ENCODE measurements at places on chromosomes 1 and 21.
A peak's percentile ranks its signal among the peaks of the same experiment; 100 is the strongest.

DNA sequence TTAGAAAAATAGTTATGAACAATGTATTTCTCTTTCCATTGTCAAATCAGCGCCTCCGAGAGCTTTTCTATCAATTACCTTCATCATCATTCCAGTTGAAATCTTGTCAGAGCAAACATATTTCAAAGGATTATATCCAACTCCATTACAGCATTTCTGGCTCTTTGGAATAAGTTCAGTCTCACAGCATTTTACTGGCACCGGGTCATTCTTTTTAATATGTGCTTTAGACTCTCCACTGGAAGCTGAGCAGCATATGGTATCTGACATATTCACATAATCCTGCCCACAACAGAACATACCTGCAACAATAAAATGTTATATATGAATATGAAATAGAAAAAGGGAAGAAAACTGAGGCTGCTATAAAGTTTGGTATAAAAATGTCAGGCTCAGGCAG, 222.9 kb downstream of the KCTD3 start:
- no peak for DNase-seq

DNA sequence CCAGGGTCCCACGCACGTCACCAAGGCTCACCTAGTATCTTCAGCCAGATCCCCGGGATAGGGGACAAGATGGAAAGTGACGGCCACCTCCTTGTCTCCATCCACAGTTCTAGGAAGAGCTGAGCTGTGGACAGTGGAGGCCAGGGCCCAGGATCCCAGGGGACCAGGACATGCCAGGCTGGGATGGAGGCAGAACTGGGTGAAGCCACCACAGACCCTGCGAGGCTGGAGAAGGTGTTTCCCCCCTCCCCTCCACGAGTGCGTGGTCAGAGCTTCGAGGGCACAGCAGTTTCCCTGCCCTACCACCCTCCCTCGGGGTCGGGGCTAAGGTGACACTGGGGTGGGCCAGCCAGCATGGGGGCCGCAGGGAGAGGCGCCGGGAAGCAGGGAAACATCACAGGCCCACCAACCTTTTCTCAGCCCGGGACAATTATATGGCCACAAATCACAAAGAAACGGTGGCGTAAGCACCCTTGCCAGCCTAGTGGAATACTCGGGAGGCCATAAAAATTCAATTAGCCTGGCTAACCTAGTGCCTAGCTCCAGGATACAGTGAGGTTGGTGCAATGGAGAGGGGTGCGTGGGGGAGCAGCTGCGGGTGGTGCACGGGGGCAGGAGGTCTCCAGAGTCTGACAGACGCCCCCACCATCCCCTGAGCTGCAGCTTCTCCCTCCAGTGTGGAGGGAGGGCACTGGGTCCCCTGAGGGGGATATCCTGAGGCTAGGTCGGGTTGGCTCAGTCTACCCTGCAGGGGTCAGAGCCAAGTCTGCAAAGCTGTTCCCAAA, 13.4 kb downstream of the DRAXIN start:
- no peak for DNase-seq

DNA sequence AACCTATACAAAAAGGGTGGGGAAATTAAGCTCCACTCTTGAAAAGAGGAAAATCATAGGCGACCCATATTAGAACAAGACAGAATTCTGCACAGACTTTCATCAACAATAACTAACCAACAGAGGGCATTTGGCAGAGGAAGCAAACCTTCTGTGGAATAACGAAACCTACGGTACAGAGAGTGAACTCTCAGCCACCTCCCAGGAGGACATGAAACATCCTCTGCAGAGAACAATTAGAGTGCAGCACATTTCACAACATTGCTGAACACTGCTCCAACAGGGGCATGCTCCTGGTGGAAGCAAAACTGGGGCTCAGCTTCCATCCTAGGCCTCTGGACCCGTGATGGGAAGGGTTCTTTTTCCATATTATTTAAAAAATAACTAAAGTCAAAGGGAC, 110.9 kb downstream of the KCNJ15 start:
- no peak for DNase-seq

- peak; percentile 36 for DNase-seq
Measured at GRCh38 chr1:29793101-29793546, 556.8 kb downstream of the PTPRU start.

DNA sequence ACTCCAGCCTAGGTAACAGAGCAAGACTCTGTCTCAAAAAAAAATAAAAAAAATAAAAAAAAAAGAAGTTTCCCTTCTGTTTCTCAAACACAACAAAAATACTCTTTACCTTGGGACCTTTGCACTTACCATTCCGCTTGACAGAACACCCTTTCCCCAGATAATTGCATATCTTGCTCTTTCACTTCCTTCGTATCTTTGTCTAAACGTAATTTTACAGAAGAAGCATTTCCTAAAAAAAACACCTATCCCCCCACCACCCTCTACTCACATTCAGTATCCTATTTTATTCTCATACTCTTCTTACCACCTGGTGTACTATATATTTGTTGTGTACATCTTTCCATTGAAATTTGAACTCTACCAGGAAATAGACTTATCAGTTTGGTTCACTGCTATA, 32.7 kb downstream of the ASH1L start:
- DNase-seq = no peak

DNA sequence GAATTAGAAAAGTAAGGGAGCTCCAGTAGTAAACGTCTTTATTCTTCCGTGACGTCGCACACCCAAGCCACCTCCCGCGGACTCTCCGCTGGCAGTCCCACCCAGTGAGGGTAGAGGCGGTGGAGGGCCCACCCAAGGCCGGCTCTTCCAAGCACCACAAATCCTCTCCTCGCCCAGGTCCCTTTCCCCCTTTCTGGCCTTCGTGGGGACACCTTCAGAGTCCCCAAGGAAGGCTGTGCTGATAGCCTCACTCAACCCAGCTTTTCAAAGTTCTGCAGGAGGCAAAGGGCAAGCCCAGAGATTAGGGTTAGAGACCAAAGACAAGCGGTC, 349 bp upstream of the GPN2 start:
- no peak for DNase-seq

DNA sequence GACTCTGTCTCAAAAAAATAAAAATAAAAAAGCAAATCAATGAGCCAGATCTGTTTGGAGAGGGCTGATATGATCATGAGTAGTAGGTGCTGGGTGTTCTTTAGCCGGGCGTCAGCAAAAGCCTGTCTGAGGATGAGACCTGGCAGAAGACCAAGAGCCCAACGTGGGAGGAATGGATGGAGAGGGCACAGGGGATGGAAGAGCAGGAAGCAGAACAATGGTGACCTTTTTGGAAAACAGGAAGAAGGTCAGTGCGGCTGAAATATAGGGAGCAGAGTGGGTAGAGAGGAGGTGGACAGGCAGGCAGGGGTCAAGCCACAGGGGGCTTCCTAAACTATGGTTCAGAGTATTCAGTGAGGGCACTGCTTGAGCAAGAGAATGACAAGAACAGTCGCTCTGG, 30.9 kb downstream of the VWA5B1 start:
- DNase-seq = no peak

DNA sequence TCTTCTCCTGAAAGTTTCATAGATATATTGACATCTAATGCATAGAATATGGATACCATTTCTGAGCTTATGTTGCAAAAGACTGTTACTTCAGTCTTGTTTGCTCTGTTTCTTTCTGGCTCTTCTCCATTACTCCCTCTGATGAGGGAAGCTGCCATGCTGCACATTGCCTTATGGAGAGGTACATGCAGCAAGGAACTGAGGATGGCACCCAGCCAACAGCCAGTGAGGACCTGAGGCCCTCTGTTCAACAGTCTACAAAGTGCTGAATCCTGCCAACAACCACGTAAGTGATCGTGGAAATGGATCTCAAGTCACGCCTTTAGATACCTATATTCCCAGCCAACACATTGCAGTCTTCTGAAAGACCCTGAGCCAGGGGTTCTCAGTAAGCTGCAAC, 66.6 kb upstream of the ADAMTS5 start:
- no peak for DNase-seq

- DNase-seq = no peak
Measured at GRCh38 chr1:117341123-117341522, 26.1 kb upstream of the MAN1A2 start.

- no peak for DNase-seq
Measured at GRCh38 chr1:88523854-88524528, 160.1 kb upstream of the PKN2 start.

GRCh38 chr1:93713341-93713740, 31.7 kb upstream of the BCAR3 start:
- DNase-seq = no peak

DNA sequence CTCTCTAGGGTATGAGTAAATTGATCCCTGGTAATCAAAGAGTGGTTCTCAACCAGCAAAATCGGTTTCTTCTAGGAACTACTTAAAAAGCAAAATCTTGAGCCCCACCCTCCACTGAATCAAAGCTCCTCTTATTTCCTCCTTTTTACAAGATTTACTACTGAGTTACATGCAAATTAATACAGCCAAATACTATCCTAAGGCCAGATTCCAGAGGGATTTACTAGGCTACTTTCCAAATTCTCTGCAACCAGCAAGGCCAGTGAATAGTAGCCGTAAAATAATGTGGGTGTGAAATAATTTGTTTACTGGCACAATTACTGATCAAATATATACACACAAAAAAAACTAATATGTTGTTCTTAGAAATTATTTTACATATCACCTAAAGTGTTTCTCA, 1583.8 kb downstream of the NCAM2 start:
- no peak for DNase-seq

DNA sequence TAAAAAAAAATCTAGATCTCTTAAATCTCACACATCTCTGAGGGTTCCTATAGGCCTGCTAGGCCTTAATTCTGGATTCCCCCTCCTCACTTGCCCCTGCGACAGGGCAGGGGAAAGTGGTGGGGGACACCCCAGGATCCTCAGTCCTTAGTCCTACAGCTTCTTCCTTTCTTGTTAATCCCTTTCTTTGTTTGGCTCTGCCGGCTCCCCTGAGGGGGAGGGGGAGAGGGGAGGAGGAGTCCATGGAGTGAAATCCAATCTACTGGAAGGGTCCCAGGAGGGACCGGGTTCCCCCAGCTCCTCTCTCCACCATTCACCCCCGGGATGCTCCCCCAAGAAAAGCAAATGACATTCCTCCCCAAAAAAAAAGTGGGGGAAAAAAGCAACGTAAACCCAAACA, 8.5 kb downstream of the MEX3A start:
- no peak for DNase-seq

- no peak for DNase-seq
Measured at GRCh38 chr1:181100934-181101333, 12.4 kb downstream of the IER5 start.

GRCh38 chr1:108502138-108502537, 52.0 kb downstream of the NBPF6 start:
- DNase-seq = no peak

DNA sequence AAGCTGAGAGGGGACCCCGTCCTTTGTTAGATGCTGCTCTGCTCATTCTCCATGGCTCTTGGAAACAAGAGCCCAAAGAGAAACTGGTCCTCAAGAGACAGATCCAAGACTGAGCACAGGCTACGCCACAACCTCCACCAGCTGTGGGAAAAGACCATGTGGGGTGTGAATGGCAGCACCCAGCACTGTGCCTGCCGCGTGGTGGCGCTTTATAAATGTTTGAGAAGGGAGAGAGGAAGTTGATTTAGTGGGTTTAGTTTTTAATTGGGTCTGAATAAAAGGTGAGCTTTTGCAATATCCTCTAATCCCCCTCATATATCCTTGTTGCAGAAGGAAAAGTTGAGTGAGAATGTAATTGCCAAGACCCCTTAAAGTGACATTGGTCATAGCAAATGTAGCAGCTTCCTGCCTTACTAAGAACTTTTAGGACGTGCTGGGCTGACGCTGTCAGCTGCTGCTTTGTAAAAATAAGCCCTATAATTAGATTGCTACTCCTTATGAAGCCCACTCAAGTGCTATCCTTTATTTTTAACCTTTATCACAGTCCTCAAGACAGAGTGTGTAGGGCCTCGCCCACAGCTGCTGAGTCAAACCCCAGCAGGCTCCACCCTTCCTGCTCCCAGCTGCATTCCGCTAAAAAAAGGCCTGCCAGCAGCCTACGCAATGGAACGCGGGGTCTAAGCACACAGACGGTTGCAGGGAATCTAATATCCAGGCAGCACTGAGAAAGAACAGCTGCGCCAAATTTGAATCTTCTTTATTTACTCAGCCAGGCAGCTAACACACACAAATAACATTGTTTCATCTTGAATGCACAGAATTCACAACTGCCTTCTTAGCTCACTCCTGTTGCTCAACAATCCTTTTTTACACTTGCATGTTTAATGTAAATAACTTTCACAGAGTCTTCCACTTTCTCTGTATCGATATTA, 47.4 kb upstream of the PRDX6 start:
- DNase-seq = peak; percentile 70

DNA sequence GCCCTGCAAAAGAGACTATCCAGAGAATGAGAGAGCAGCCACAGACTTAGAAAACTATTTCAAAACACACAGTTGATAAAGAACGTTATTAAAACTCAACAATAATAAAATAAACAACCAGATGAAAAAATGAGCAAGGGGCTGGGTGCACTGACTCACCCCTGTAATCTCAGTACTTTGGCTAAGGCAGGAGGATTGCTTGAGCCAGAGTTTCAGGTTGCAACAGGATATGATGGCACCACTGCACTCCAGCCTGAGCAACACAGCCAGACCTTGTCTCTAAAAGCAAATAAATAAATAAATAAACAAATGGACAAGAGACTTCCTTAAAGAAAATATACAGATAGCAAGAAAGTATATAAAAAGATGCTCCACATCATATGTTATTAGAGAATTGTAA, 144.6 kb downstream of the LRRIQ3 start:
- no peak for DNase-seq

GRCh38 chr1:200317236-200317635, 92.6 kb downstream of the ZNF281 start:
- no peak for DNase-seq

GRCh38 chr1:228000416-228000815, 6.4 kb upstream of the WNT3A start:
- peak; percentile 8 for DNase-seq

DNA sequence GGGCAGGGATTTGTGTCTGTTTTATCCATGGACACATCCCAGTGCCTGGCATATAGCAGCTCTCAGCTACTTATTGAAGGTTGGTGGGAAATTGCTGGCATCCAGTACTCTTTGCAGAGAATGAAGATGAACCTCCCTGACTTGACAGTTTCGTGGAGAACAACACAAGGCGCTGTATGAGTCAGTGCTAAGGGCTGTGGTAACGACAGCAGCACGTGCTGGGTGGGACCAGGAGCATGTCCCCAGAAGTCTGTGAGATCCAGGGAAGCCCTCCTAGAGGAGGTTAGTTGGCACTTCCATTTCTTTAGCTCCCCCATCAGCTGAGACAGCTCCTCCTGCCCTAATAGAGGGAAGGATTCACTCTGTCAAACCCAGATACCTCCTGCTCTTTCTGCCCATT, 25.9 kb upstream of the IL19 start:
- DNase-seq = no peak

Measured in activated T-cell treated with anti-CD3 and anti-CD28 coated beads, Interleukin-2, amount 50 U/mL, for 1 hour (primary cell).